ENCODE measurements at places on chromosomes 5 and 9.

DNA sequence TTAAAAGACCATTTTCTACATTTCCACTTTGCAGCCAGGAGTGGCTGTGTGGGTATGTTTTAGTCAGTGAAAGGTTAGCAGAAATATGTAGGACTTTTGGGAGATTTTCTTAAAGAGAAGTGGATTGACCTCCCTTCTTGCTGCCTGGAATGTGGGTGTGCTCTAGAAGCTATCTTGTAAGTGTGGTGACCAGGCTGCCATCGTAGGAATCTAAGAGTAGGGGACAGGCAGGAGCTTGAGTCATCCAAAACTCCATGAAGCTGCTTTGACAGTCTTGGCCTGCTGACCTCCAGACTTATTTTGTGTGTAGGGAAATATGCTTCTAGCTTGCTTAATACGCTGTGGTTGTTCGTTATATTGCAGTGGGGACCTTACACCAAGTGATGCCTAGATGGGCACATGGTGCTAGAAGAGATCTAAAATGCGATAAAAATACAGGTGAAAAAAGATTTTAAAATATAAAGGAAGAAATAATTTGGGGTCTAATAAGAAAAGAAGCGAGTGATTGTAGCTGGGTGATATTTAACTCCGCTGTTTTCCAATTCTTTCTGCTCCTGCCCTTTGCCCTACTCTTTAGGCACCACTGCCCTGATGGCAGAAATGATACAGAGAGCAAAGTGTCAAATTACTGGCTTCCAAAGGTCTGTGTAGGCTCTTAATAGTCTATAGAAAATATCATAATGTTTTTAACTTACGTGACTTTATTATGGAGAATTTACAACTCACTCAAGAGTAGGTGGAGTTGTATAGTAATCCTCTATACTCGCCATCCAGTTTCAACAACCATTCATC lies 298.2 kb upstream of the ZNF608 start:
- no peak for DNase-seq

GRCh38 chr9:94938384-94938783 lies 211.9 kb downstream of the AOPEP start:
- DNase-seq: no peak

DNA sequence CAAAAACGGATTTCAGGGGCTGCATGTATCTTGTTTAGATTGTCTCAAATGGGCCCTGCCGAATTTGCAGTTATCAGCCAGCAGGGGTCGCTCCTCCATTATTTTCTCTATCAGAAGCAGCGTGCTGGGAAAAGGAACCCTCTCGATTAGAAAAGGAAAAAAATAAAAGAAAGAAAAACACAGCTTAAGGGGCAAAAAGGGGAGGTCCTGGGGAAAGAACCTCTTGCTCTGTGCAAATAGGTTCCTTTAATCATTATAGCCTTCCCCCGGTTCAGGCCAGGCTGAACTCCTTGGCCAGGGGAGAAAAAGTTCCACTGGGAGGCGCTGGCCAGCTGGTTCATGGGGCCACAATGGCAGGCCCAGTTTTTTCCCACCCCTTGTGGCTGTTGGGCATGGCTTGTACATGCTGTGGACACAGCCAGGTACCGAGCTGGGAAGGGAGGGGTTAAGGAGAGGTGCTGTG lies 25.0 kb upstream of the CAPSL start:
- no peak for DNase-seq

DNA sequence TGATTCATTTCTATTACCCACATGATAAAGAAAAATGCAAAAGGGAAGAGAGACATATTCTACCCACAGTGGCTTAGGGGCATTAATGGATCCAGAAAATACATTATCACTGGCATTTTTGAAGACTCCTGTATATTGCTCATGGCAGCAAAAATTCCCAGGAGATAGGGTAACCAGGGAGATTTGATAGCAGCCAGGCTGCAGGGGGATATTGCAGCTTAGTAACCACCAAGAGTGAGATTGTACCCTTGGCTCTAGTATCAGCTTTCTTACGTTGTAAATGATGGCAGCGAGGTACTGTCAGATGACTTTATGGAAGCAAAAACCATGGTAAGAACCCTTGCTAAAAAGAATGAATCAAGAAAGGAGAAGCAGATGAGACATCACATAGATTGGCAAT lies 19.8 kb upstream of the ALDH1A1 start:
- no peak for DNase-seq

GRCh38 chr5:139088024-139088423 lies 110.1 kb downstream of the SIL1 start:
- DNase-seq: no peak

DNA sequence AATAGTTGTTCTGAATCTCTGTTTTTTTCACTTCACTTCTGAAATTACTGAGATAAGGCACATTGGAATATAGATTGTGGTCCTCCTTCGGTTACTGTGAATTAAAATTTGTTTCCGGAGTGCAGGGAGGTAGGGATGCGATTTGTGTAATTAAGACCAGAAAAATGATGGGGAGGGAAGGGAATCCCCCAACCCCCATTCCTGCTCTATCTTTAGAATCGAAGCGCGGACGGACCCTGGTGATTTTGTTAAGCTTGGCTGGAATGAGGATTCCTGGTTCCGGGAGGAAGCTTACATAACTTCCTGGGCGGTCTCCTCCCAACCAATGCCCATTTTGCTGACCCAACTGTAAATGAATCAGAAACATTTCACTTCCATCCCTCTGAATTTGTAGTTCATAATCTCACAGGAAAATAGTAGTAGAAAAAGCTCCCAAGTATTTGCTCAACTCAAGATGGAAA lies 220.1 kb upstream of the MSX2 start:
- no peak for DNase-seq

- no peak for DNase-seq
Measured at GRCh38 chr9:34663303-34663605, 797 bp upstream of the CCL27 start.

GRCh38 chr9:134391319-134392231 lies 65.3 kb downstream of the RXRA start:
- DNase-seq: peak; percentile 60

- DNase-seq: no peak
Measured at GRCh38 chr5:158559066-158559465, 540.6 kb downstream of the EBF1 start.

GRCh38 chr9:7879551-7880245 lies 80.1 kb upstream of the DMAC1 start:
- DNase-seq: no peak

DNA sequence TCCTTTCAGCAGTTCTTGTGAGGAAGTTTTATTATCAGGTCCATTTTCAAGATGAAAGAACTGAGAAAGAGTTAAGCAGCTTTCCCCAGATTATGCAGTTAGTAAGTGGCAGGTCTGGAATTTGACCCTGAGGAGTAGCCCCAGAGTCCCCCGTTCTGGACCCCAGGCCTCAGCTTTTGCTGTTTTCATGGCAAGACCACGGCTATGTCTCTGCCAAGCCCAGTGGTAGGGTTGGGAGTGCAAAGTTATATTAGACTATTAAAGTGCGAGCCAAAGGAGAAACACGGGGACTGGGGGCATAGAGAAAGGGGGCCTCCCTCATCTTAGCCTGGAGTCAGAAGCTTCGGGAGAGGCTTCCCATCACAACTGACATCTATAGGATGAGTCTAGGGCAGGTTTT lies 19.3 kb upstream of the ORM1 start:
- DNase-seq: no peak

GRCh38 chr9:132404228-132404881 lies 2.3 kb downstream of the TTF1 start:
- DNase-seq: no peak

GRCh38 chr5:141618030-141618803 lies 583 bp downstream of the DIAPH1 start:
- peak; percentile 33 for DNase-seq

- no peak for DNase-seq
Measured at GRCh38 chr5:118006219-118006618, 982.1 kb downstream of the DTWD2 start.

DNA sequence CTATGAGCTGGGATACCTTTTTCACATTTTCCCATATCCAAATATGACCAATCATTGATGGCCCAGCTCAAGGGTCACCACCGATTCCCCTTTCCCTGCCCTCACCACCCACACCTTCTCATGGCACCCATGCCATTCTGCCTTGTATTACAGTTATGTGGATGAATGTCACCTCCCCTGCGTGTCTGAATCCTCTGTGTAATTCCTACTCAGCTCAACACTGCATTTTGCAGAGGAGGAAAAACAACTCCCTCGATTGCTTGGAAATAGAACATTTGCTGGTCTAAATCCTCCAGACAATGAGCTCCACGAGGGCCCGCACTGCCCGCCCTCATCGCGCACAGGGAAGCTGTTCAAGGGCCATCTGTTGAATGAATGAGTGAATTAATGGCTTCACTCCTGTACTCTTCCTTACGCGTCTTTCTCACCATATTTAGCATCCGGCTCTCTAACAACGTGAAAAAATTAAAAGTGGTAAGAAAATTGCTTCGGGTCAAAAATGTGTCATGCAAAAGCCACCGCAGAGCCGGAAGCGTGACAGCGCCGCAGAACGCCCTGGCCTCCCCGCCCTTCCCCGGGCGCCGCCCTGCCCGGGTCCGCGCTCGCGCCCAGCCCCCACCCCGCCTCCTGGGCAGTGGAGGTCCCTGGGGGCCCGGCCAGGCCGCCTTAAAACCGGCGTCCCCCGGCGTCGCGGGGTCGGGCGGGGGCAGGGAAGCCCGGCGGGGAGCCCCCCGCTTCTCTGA lies 704 bp downstream of the SUSD1 start:
- peak; percentile 46 for DNase-seq

- no peak for DNase-seq
Measured at GRCh38 chr5:40984884-40985283, 75.6 kb downstream of the C7 start.

DNA sequence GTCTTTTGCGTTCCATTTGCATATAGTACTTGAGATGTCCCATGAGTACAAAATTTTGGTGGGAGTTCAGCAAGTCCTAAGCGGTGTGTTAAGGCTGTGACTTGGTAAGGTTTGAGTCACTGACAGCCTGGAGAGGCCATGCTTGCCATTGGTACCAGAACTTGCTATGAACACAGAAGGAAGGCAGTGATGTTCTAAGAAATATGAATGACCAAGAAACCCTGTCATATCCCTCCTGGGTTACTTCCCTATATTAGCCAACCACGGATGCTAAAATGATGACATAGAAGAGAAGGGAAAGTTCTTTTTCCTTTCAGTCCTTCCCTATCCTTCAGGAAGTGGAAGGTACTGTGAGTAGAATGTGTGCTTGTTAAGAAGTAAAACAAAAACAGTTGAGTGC lies 136.7 kb downstream of the GCNT1 start:
- DNase-seq: no peak

- no peak for DNase-seq
Measured at GRCh38 chr5:72125941-72126620, 18.8 kb downstream of the MAP1B start.

DNA sequence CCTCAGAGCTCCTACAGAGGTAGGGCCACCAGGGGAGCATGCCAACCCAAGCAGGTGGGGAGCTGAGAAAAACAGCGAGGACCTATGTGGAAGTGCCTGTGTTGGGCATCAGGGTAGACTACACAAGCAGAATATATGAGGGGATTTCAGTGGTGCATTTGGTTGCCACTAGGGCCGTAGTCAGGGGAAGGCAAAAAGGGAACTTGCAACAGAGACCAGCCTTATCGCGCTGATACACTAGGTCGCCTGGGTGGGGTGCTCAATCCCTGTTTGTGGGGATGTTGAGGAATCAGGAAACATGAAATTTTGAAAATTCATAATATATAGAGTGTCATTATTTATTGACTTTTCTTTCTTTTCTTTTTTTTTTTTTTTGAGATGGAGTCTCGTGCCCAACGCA lies 370.9 kb upstream of the PRR16 start:
- no peak for DNase-seq

DNA sequence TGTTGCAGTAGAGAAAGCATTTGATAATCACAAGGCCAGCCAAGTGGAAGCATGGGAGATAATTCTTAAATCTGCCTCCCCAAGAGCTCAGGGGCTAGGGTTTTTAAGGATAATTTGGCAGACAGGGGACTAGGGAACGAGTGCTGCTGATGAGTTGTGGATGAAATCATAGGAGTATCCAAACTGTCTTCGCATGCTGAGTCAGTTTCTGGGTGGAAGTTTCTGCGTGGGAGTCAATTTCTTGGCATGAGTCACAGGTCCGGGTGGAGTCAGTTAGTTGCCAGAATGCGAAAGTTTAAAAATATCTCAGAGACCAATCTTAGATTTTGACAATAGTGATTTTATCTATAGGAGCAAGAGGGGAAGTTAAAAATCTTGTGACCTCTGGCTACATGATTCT lies 112.6 kb downstream of the TMC1 start:
- no peak for DNase-seq

DNA sequence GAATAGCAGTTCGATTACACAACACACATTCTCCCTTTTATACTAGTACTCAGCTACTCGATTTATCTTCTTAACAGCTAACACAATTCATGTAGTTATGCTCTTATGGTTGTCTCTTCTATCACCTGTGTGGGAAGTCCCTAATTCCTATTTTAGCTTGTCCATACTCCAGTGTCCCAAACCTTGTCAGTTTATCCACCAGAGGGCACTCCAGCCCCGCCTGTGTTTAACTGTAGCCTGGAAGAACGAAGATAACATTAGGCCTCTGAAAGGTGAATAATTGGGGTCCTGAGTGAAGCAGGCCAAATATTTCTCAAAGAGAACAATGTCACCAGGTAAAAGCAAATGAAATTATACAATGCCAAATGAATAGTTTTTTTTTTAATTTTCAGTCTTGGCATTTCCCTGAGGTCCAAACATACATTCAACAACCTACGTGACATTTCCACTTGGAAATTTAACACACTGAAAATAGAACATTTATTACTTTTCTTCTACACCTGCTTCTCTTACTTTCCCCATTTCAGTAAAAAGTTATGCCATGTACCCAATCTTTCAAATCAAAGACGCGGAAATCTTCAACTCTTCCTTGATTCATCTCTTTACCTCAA lies 560.7 kb downstream of the HTR1A start:
- DNase-seq: no peak

DNA sequence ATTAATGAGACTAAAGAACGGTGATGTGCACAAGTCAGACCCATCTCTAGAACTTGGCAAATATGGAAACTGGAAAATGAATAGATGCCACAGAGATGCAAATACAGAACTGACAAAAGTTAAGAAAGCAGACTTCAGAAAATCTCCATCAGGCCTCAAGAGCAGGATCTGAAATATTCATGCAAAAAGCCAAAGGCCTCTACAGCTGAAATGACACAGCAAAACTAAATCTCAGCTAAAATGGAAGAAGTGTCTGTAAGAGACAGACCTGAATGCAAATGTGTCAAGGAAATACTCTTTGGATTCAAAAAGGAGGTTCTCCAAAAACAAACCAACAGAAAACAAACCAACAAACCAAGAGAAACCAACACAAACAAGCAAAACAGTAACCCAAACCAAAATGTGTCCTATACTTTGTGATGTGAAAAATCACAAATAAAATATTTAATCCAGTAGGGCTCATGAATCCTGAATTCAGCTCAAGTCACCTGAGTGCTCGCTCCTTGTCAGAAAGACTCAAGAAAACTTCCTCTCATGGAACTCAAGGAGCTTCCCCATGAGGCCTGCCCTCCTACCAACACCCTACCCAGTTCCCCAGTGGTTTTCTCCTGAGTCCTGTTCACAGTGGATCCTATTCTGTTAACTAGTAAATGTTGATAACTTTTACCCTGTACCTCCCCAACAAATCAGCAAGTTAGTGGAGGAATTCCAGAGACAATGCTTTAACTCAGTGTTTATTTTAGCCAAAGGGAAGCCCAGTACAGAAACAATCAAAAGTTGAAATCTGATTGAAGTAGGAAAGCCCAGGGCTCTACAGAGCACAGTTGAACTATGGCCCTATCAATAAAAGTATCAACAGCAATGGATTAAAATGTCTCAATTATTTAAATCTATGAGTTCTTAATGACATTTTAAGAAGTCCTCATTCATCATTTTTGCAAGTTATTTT lies 14.6 kb downstream of the MRPS27 start:
- no peak for DNase-seq
